ENCODE measurements at places on chromosomes 5 and 9. TPM values are rescaled to one million over a fixed set of nuclear protein-coding genes. Genes with fewer than 3 reads are reported as not detected.

ZNF658 gene
- 2.7 TPM for total RNA-seq

TLX3 gene
- 0.58 TPM for total RNA-seq

EGFLAM gene
- total RNA-seq: 3.5 TPM

PCDHGB3 gene
- total RNA-seq: 1.3 TPM

DAB2IP gene
- total RNA-seq: 51.1 TPM

PCDHGC4 gene
- total RNA-seq: 0.62 TPM

PCDHB11 gene
- total RNA-seq: 1.8 TPM

PCDHGB7 gene
- total RNA-seq: 14.1 TPM

SLC36A3 gene
- not detected for total RNA-seq

PCDHGA6 gene
- total RNA-seq: 3.1 TPM

PCDHB10 gene
- 3.4 TPM for total RNA-seq

STARD4 gene
- total RNA-seq: 56.1 TPM

CCDC192 gene
- not detected for total RNA-seq

CAMK4 gene
- 0.75 TPM for total RNA-seq

FAM169A gene
- 18.8 TPM for total RNA-seq

SHOC1 gene
- not detected for total RNA-seq

PCDHGA12 gene
- 3.6 TPM for total RNA-seq

SHC3 gene
- 5.1 TPM for total RNA-seq

TMOD1 gene
- 0.08 TPM for total RNA-seq

WDR36 gene
- total RNA-seq: 36.7 TPM

PCDHA7 gene
- total RNA-seq: 0.25 TPM

PHYKPL gene
- 18.7 TPM for total RNA-seq

LYSMD3 gene
- 14.9 TPM for total RNA-seq

PNPLA7 gene
- total RNA-seq: 0.04 TPM

NDUFAF2 gene
- 41.3 TPM for total RNA-seq

IL5 gene
- total RNA-seq: not detected

REEP2 gene
- total RNA-seq: 40.2 TPM

FBXL7 gene
- 4.4 TPM for total RNA-seq

SPOCK1 gene
- 20.1 TPM for total RNA-seq

NR2F1-AS1 gene
- total RNA-seq: 9.5 TPM

IFNB1 gene
- not detected for total RNA-seq

HK3 gene
- not detected for total RNA-seq
